ENCODE measurements at places on chromosomes 7 and 10.
A peak's percentile ranks its signal among the peaks of the same experiment; 100 is the strongest.

DNA sequence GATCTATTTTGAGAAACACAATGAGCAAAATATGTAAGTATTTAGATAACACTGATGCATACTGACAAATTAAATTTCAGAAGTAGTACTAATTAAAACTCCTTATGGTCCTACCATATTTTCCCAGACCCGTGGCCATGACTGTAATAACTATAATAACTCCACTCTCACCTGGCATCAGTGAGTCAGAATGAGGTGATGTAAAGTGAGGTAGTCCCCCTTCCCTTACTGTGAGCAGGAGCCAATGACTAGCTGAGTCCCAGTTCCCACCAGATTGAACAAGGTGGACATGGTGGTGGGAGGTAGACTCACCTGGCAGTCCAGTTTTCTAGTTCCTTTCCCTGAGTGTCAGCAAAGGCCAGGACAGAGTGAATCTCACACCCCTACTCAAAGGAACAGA, 630.5 kb upstream of the IGFBP3 start:
- no peak for DNase-seq

- DNase-seq = no peak
Measured at GRCh38 chr7:1924258-1924817, 254.3 kb downstream of the ELFN1 start.

DNA sequence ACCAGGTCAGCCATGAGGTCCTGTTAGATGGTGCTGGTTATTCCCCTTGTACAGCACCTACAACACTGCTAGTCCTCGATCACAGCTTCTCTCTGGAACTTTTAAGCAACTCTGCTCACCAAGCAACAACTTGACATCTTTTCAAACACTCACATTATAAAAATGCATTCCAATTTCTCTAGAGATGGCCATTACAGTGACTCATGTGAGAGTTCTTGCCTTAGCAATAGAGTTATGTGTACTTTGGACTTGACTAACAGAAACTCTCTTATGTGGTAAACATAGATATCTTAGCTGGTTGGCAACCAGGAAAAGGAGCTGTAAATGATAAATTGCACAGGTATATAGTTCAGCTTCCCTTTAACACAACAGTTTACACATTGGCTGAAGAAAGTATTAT, 122.2 kb downstream of the PDE1C start:
- no peak for DNase-seq

DNA sequence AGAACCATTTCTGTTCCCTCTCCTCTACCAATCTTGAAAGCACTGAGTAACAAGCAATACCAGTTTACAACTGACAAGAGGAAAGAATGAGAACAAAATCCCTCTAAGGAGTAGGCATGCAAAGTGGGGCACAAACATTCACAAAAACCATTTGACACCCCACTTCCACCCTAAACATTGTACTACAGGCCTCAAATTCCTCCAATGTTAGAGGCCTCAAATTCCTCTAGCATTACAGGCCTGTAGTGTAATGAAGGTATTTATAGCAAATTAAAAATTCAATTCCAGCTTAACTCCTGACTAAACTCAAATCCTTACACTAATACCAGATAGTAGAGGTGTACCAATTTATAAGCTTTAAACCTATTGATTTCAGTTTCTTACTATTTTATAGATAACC, 85.4 kb downstream of the SIRT1 start:
- no peak for DNase-seq

DNA sequence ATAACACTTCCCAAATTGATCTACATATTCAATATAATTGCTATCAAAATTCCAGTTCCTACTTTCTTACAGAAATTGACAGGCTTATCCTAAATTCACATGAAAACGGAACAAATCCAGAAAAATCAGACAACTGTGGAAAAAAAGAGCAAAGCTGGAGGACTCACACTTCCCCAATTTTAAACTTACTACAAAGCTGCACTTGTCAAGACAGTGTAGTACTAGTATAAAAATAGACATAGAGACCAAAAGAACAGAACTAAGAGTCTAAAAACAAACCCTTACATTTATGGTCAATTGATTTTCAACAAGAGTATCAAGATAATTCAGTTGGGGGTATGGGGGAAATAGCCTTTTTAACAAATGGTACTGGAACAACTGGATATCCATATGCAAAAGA, 27.5 kb downstream of the LMBR1 start:
- no peak for DNase-seq

- no peak for DNase-seq
Measured at GRCh38 chr7:16933296-16934279, 51.8 kb upstream of the AGR3 start.

DNA sequence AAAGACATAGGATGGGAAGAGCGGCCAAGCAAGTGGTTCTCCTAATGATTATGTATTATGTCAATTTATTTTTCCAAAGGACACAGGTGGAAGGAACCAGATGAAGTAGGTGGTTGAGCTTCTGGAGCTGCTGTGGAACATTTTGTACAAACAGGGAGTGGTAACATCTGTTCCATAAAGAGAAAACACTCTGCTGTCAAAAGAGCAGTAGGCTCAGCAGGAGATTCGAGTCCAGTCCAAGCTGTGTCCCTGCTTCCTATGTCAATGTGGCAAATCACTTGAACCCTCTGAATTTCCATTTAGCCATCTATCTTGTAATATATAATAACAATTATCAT, 448.0 kb upstream of the ANKRD30A start:
- no peak for DNase-seq

GRCh38 chr7:150586785-150587152, 19.6 kb downstream of the GIMAP4 start:
- no peak for DNase-seq

DNA sequence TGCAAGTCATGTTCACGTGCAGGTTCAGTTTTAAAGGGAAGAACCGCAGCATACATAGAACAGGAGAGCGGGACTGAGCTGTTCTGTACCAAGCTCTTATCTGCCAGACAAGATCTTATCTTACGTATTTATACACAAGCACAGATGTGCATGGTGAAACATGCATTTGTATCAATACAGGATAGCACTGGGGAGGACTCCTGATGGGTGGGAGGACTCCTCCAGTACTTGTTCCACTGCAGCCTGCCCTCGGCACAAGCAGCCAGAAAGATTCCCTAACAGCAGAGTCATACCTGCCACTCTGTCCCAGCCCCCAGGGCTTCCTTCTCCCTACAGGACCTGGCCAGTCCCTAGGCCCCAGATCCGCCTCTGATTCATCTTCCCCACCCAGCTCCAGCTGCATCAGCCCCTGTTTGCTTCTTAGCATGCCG, 13.2 kb upstream of the PRKCQ start:
- no peak for DNase-seq

DNA sequence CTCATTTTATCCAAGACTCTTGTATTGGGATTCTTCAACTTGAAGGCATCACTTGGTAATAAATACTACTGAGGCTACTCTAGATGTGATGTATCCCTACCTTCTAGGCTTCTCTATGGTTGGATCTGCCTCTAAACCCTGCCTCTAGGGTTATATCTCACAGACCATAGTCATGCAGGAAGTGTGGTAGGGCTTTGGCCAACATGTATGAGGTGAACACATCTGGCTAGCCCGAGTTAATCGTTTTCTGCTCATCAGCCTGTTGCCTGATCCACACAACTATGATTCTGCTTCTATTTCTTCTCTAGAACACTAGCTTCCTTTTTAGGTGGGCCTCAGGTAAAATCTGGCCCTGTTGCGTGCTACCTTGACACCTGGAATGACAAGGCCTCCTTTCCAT, 78.7 kb upstream of the NME8 start:
- no peak for DNase-seq

DNA sequence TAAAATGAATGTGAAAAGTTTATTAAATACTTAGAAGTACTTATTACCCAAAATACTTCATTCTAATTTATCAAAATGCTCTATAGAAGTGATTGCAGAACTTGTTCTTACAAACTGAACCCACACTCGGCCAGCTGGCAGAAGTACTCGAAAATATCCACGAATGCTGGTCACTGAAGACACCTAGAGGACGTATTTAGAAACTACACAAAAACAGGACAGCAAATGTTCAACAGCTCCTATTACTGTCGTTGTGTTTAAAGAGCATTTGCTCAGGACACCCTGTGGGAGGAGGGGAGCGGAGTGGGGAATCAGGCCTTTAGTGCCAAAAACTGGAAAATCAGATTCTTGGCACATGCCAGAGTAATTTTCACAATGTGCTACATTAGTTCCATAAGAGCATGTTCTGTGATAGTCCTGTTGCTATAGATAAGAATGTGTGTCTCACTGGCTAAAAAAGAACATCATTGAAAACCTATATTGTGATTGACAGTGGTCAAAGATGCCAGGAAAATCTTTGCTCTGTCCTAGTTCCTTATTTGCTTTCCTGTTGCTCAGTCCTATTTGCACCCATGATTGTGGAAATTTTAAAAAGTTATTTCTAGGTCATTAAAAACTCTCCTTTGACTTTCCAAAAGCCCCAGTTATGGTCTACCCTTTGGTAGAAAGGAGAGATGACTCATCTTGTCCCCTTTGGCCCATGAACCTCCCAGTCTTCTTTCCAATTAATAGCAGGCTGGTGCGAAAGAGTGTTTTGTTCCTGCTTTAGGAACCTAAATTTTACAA, 49.0 kb upstream of the NRBF2 start:
- peak; percentile 17 for DNase-seq

GRCh38 chr10:73998623-73998928, 660 bp downstream of the VCL start:
- no peak for DNase-seq

GRCh38 chr10:125343118-125343925, 183.0 kb upstream of the CTBP2 start:
- no peak for DNase-seq

DNA sequence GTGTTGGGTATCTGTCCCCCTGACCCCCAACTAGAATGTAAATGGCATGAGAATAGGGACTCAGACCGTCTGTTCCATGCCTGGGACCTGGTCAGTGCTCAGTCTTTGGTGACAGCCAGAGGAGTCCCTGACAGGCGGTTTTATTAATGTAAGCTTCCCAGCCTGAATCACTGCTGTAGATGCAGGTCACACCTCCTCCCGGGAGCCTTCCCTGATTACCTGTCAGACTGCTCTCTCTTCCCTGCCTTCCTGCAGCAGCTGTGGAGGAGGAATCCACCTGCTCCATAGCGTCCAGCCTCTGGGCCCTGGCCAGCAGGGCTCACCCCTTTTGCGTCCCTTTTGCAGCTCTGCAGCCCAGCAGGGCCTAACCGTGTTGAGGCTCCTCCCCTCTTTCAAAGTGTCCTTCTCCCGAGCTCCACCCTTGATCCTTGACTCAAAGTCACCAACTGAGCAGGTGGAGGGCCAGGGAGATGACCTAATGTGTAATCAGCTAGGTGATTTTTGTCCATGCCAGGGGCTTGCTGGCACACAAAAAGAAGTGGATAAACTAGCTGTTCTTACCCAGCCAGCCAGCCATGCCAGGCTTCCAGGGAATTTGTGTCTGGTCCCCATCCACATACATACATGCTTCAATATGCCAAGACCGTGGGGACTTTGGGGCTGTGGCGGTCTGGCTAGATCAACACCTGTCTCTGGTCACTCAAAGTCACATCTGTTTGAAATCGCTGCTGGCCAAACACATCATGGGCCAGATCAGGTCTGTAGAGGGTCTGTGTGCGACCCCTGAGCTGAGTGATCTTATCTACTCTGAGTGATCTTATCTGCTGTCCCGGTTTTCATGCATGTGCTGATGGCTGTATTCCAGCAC, 195.1 kb downstream of the CCDC3 start:
- no peak for DNase-seq

DNA sequence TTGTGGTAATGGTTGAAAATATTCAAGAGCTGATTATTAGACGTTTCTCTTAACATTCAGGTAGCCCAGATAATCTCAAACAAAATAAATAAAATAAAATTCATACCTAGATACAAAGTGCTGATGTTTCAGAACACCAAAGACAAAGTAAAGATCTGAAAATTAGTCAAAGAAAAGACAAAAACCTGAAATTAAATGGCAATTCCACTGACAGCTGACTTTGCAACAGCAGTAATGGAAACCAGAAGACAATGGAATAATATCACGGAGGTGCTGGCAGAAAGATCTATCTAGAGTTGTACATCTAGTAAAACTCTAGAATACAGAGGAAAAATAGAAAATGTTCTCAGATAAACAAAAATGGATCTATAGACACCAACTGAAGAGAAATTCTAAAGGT, 58.0 kb upstream of the IKZF1 start:
- DNase-seq = no peak

DNA sequence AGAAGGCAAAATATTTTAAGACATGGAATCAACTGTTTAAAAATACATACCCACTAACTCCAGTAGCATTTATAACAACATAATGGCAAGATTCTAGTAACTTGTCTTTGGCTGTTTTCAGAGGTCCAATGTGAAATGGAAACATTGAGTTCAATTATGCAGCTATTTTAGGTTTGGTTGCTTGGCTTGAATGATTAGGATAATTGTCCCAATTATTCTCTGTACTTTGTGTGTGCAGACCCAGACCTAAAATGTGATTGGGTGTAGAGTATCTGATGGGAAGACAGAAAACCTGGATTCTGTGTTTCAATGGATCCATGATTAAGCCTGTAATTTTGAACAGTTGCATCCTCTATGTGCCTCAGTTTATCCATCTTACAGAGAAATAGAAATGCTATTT, 392.7 kb upstream of the NFE2L3 start:
- no peak for DNase-seq

DNA sequence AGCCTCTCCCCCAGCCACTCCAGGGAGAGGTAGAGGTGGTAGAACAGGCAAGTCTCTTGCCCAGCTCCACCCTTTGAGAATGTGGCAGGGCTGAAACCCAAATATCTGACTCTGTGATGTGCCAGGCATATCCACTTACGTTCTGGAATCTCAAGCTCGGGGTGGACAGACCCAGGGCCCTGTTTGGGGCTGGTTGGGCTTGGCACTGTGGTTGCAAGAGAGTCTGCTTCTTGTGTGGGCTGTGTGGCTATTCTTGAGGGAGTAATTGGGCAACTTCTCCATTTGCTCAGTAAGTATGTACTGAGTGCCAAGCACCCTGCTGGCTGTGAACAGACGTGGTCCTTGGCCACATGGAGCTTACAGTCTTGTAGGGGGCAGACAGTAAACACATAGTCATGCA, 4.7 kb downstream of the UBTD1 start:
- no peak for DNase-seq

- DNase-seq = no peak
Measured at GRCh38 chr10:94016727-94017714, 23.3 kb downstream of the PLCE1 start.

GRCh38 chr10:124942317-124943169, 620 bp downstream of the ZRANB1 start:
- DNase-seq = no peak

DNA sequence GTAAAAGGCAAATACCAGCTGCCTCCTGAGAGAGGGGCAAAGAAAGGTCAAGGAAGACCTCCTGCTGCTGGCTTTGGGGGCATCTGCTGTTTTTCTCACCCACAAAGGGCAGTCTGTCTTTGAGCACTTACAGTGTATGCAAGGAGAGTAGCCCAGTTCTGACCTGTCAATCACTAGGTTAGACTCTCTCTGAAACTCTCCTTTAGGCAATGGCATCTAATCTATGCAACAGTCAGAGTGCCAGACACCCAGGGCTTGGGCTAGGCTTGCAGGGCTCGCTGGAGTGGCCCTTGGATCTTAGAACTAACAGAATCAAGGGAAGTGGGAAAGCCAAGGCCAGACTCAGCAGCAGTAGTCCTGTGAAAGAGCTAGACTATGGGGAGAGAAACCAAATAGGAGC, 522.9 kb downstream of the NRG3 start:
- no peak for DNase-seq
